Glutamatergic neuron (in vitro differentiated cells): ENCODE measurements at places on chromosomes 16 and 17. TPM values are rescaled to one million over a fixed set of nuclear protein-coding genes. Genes with fewer than 3 reads are reported as not detected.

DNA sequence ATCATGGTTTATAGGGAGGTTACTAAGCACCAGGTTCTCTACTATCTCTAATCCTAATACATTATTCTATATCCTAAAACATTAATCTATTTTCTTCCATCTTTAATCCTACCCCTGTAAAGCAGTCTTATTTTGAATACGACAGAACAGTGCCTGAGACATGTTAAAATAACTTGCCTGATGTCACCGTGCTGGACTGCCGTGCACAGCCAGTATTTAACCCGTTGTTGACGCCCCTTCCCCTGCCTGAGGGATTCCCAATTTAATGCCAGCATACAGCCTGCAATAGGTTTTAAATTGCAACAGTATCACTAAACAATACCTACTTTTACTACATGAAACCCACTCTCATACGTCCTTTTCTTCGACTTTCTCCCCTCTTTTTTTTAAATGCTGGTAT lies 133.3 kb downstream of the PARN start:
- H3K4me3 ChIP-seq: no peak overlapping the region
- peaks cover 5% of the 10 kb centered on the region for H3K4me1 ChIP-seq
- no peaks in the 10 kb centered on the region for H3K36me3 ChIP-seq

GRCh38 chr17:71023249-71024030 lies 854.1 kb downstream of the KCNJ2 start:
- peak; percentile 91 for DNase-seq
- no peaks in the 10 kb centered on the region for H3K36me3 ChIP-seq
- peak overlapping the region; percentile 59 for H3K27ac ChIP-seq
- no peak overlapping the region for H3K4me3 ChIP-seq
- H3K27me3 ChIP-seq: no peaks in the 10 kb centered on the region

DNA sequence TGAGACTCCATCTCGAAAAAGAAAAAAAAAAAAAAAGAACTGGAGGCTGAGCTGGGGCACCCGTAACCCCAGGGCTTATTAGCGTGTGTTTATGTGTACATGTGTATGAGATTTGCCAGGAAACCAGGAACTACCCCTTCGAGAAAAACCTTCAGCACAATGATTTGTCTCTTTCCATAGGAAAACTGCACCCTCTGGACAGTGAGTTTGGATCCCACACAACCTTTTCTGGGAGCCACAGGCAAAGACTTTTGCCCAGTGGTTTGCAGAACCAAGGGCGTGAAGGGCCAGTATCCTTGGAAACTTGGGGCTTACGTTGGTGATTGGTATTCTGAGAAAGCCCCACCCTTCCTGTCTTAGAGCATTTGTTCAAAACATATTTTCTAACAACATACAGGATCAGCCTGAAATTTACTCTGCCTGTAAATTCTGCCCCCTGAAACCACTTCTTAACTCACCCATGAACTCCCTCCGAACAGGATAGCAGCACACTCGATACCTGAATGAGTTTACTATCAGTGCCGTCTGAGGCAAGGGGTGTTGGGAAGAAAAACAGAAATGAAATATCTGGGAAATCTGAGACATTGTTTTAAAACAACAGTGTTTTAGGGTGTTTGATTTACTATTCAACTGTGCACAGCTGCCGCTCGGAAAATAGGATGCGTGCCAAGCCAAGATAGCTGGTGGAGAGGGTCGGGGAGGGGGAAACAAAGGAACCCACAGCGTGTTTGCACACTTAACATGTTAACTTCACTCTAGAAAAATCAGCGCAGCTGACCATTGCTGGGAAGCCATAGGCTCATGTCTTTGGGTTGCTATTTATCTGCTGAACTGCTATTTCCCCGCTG lies 40.2 kb upstream of the MAF start:
- H3K4me1 ChIP-seq: no peaks in the 10 kb centered on the region
- no peaks in the 10 kb centered on the region for H3K27me3 ChIP-seq
- H3K27ac ChIP-seq: no peak overlapping the region
- DNase-seq: no peak
- no peaks in the 10 kb centered on the region for H3K36me3 ChIP-seq

- H3K4me1 ChIP-seq: no peaks in the 10 kb centered on the region
- H3K36me3 ChIP-seq: no peaks in the 10 kb centered on the region
- DNase-seq: peak; percentile 58
- H3K27ac ChIP-seq: peak overlapping the region; percentile 22
- no peak overlapping the region for H3K4me3 ChIP-seq
Measured at GRCh38 chr17:57045868-57046704, 39.0 kb upstream of the AKAP1 start.

DNA sequence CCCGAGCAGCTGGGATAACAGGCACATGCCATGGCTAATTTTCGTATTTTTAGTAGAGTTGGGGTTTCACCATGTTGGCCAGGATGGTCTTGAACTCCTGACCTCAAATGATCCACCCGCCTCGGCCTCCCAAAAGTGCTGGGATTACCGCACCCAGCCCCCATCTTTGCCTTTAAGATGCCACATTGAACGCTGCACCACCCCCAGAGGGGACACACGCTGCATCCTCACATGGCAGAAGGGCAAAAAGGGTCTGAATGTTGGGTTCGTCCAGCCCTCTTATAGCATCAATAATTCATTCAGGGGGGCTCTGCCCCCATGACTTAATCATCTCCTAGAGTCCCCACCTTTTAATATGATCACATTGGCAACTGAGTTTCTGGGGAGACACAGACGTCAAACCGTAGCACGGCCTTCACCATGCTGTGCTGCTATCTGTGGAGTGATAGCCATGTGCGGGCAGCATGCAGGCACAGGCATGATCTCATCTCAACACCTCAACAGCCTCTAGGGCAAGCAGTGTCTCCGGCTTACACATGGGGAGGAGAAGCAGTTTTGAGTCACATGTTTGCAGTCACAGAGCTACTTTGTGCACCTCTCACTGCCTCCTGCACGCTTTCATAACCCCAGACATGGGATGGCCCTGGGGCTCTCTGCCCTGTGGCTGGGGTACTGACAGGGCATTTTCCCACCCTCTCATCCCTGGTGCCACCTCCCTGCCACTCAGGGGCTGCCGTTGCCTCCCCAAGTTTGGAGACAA lies 30.0 kb downstream of the IL21R start:
- H3K27ac ChIP-seq: no peak overlapping the region
- H3K27me3 ChIP-seq: peaks cover 8% of the 10 kb centered on the region
- no peak overlapping the region for H3K4me3 ChIP-seq
- DNase-seq: peak; percentile 1
- no peaks in the 10 kb centered on the region for H3K4me1 ChIP-seq
- no peaks in the 10 kb centered on the region for H3K36me3 ChIP-seq

DNA sequence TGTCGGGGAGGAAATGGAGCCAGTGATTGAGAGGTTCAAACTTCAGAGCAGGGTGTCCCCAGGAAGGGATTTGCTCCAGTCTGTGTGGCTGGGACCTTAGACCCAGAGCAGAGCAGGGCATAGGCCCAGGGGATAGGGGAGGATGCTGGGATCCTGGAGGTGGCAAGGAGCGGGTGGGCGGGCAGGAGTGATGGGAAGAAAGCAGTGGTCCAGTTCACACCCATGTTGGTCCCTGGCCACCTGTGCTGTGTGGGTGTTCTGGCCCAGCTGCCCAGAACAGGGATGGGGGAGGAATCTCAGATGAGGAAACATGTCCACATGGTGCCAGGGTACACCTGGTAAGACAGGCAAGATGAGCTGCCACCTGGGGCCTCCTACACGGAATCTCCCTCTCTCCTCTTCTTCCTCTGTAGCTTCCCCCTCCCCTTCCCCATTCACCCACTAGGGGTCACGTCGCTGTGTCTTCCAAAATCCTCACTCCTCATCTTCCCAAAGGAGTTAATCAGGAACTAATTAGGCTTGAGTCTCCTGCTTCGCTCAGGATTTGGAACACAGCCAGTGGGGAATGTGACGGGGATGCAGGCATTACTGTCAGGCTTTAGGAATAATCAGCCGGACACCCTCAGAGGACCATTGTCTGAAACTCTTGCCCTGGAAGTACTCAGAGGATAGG lies 2.3 kb downstream of the BEAN1 start:
- H3K27me3 ChIP-seq: peaks cover 18% of the 10 kb centered on the region
- peak; percentile 26 for DNase-seq
- H3K36me3 ChIP-seq: no peaks in the 10 kb centered on the region
- peak overlapping the region; percentile 31 for H3K27ac ChIP-seq
- H3K4me3 ChIP-seq: peak overlapping the region; percentile 57

DNA sequence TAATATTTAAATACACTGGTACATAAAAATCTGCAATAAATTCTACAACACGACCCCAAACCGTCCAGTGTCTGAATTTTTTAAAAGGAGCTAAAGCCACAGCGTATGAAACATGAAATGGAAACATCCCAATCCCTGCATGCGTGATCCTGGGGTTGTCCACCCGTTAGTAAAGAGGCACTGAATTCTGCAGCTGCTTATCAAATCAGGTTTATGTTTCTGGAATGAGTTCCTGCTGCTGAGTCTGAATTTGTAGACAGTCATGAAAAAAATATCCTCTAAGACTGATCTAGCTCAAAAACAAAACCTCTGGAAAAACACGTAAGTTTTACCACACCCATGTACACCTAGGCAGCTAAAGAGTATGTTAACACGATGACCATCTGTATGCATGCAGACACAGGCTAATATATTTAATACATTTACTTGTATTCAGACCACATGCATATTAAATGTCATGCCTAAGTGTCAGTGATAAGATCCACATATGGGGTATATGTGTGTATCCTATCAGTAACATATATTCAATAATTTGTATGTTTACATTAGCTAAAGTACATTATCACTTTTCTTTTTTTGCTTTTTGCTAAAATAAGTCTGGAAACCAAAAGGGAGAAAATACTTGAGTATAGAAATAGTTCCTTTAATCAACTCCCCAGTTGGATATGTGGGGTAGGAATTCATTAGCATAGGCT lies 420.5 kb upstream of the PSMD7 start:
- no peaks in the 10 kb centered on the region for H3K36me3 ChIP-seq
- H3K4me1 ChIP-seq: peaks cover 8% of the 10 kb centered on the region
- DNase-seq: no peak

DNA sequence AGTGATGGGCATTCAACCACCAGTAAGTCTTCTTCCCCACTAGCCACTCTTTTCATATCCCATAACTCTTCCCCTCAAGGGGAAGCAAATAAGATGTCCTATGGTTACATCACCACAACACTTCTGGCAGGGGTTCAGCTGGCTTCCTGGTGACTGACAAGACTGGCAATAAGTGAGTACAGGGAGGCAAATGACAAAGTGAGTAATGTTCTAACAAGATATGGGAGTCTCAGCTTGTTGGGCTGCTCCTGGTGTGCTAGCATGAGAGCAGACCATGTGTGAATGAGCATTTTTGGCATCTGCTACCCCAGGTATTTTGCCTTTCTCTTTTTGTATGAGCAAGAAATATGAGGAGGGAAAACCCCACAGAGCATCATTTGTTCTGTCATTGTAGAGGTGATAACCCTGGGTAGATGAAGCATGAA lies 9.9 kb downstream of the TMIGD1 start:
- H3K27me3 ChIP-seq: peaks cover 4% of the 10 kb centered on the region
- no peaks in the 10 kb centered on the region for H3K36me3 ChIP-seq
- no peaks in the 10 kb centered on the region for H3K4me1 ChIP-seq
- no peak overlapping the region for H3K27ac ChIP-seq
- H3K4me3 ChIP-seq: no peak overlapping the region

DNA sequence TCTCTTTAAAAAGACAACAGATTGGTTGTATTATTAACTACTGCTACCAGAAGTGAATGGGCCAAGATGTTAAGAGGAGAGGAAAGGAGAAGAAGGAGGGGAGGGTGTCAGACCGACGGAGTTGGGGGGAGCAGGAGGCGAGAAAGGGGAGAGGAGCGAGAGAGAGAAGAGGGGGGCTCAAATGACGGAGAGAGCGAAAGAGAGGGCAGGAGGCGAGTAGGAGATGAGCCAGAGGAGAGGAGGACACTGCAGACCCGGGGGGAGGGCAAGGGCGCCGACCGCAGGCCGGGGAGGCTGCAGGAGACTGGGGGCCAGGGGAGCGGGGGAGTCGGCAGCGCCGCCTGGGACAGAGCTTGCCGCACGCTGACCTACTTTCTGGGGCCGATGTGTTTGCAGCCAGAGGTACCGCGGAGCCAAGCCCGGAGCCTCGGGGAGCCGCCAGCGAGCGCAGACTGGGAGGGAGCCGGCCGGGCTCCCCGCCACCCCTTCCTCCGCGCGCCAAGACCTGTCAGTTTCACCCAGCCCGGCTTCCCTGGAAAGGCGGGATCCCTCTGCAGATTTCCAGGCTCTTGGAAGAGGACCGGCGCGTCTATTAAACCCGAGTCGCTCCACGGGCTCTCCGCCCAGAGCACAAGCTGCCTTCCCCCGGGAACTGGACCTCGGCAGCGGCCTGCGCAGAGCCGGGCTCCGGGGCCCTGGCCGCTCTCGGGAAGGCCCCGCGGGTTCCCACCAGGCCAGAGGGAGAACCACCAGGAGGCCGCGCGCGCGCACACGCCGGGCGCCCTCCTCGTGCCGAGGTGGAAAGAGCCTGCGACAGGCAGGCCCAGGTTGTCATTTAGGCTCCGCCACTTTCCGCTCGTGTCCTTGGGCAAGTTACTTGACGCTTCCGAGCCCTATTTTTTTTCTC lies 74.6 kb downstream of the CMC2 start:
- DNase-seq: peak; percentile 71
- H3K4me3 ChIP-seq: peak overlapping the region; percentile 85
- peaks cover 6% of the 10 kb centered on the region for H3K36me3 ChIP-seq
- H3K27me3 ChIP-seq: peaks cover 4% of the 10 kb centered on the region
- H3K4me1 ChIP-seq: peaks cover 3% of the 10 kb centered on the region

DNA sequence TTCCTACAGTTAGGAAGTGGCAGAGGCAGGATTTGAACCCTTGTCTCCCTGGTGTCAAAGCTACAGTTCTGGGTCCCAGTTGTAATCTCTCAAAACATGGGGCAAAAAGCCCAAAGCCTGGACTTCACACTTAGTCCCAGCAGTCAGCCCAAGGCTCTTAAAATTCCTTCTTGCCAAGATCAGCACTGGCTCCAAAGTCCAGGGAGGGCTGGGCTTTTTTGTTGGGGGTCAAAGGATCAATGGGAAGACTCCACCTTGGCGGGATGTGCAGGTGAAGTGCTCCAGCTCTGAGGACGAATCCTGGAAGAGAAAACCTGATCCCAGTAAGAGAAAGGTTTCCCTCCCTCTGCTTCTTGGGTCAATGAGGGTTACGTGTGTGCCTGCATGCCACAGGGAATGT lies 195.5 kb downstream of the HAPSTR1 start:
- H3K27me3 ChIP-seq: peaks cover 5% of the 10 kb centered on the region
- no peaks in the 10 kb centered on the region for H3K4me1 ChIP-seq
- no peak overlapping the region for H3K4me3 ChIP-seq
- no peak for DNase-seq

- peaks cover 12% of the 10 kb centered on the region for H3K27me3 ChIP-seq
- DNase-seq: no peak
- no peak overlapping the region for H3K4me3 ChIP-seq
- H3K27ac ChIP-seq: no peak overlapping the region
- peaks cover 24% of the 10 kb centered on the region for H3K4me1 ChIP-seq
Measured at GRCh38 chr17:79282294-79282693, 207.7 kb downstream of the ENGASE start.

FSCN2 gene
- total RNA-seq: 6.1 TPM

UNC119 gene
- 57.2 TPM for total RNA-seq

TMC8 gene
- total RNA-seq: not detected

TMEM231 gene
- total RNA-seq: 14.1 TPM

EVI2B gene
- not detected for total RNA-seq
